ENCODE measurements at places on chromosomes 16 and 17.

DNA sequence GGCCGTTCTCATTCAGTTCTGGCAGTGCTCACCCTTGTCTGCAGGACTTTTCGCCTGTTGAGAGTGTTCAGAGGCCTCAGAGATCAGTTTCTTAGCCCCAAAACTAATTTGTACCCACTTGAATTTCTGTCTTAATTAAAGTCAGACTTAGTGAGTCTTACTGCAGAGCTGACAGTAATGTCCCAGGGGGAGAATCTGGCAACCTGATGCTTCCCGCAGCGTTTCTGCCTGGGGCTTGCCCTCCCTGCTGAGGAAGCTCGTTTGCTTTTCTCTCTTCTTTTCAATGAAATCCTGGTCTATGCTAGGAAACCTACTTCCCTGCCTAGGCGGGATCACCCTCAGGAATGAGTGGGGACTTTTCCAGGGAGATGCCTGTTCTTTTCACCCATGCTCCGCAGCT is 25.3 kb downstream of the DBNDD1 start:
- DNase-seq: no peak

- no peak for DNase-seq
These were observed 50.5 kb upstream of the ZNF750 start for GRCh38 chr17:82890339-82890730.

GRCh38 chr17:42898147-42898811 is 2.3 kb upstream of the G6PC1 start:
- no peak for DNase-seq

DNA sequence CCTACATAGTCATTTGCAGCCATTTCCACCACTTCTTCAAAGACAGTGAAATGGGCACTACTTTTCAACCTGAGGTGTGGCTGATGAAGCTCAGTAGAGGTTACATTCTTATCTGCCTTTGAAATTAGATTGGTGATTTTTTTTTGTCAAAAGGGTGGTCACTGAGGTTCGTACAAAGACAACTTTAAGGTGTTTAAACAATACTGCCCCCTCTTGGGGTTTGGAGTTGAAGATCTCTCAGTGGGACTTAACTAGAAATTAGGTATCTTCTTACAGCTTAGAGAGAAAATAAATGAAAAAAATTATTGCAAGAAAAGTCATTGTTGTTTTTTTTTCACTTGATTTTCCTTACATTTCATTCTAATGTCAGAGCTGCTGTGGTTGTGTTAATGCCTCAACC is 713.2 kb downstream of the CDH11 start:
- no peak for DNase-seq

DNA sequence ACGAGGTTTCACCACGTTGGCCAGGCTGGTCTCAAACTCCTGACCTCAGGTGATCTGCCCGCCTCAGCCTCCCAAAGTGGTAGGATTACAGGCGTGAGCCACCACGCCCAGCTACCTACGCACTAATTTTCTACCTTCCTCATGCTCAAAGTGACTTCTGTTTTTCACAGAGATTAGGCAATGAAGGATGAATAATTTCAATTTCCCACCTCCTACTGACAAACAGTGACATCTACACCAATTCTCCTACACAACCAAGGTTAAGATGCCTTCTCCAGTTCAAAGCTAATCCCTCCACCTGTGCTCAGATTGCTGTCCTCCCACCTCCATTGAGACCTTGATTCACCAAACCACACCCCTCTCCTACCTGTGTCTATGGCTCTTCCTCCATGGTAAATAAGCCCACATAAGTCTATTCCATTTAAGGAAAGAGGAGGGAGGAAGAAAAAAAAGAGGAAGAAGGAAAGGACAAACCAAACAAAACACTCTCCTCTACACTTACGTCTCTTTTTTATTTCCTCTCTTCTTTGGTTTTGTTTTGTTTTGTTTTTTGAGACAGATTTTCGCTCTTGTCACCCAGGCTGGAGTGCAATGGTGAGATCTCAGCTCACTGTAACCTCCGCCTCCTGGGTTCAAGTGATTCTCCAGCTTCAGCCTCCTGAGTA is 5.5 kb upstream of the MED11 start:
- no peak for DNase-seq

GRCh38 chr17:76635039-76635438 is 8.5 kb downstream of the ST6GALNAC1 start:
- no peak for DNase-seq

- DNase-seq: no peak
These were observed 589 bp upstream of the FBF1 start for GRCh38 chr17:75941442-75941819.

DNA sequence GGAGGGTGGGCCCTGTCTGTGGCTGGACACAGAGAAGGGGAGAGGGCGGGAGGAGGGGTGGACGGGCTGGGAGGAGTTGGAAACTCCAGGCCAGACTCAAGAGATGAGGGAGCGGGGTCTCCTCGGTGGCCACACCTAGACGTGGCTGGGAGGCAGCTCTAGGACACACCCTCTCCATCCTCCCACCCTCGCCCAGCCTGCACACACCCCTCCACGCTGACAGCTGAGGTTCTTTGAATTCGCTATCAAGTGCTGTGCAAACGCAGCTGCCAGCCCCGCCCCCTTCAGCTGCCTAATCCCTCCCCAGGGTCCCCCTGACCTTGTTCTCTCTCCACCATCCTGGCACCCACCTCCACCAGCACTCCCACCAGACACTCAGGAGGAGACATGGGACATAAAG is 48.7 kb downstream of the DNAH17 start:
- no peak for DNase-seq

- no peak for DNase-seq
These were observed 10.3 kb upstream of the RPL38 start for GRCh38 chr17:74192950-74193781.

GRCh38 chr16:80125677-80126076 is 415.1 kb upstream of the DYNLRB2 start:
- no peak for DNase-seq

DNA sequence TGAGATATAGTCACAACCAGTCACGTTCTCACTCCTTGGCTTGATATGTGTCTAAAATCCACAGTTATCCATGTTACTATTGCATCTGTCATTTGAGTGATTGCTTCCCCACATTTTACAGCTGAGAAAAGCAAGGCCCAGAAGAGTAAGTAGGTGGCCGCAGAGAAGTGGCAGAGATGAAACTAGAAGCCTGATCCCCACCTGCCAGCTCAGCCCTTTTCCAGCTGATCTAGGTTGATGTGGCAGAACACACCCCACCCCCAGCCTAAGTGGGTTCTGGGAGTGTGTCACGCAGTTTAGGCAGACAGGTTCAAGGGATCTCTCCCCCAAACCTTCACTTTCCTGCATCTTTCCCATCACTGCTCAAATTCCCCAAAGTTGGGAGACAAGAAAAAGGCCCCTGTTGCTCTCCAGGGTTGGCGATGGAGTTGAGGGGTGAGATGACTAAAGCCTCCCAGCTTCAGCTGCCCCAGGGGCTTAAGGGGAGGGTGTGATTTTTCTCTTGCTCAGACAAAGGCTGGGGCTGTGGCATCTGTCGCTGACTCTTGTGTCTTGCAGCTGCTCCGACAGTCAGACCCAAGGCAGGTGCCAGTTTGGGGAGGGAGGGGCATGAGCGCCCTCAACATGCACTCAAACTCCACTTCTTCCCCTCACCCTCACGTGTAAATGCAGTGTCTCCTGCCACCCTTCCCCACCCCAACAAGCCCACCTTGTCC is 48.9 kb upstream of the LHX1 start:
- DNase-seq: no peak

DNA sequence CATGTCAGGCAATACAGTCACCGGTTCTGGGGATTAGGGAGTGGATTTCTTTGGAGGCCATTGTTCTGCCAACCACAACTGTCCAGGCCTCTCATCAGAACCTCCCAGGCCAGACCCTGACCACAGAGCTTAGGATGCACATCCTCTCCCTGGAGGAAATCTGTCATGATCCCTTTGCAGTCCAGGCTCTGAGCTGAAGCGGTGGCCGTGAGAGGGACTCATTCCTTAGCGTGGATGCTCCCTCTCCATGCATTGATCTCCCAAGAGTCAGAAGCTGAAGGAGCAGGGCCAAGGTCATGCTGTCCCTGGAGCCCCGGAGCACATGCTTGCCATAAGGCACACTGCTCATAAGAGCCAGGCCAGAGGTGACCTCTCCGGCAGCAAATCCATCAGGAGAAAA is 181.4 kb downstream of the COPRS start:
- no peak for DNase-seq

- peak; percentile 68 for DNase-seq
These were observed 2.3 kb downstream of the SLFN5 start for GRCh38 chr17:35245196-35245486.

- no peak for DNase-seq
These were observed 3.2 kb upstream of the C1QTNF1 start for GRCh38 chr17:79020631-79021301.

DNA sequence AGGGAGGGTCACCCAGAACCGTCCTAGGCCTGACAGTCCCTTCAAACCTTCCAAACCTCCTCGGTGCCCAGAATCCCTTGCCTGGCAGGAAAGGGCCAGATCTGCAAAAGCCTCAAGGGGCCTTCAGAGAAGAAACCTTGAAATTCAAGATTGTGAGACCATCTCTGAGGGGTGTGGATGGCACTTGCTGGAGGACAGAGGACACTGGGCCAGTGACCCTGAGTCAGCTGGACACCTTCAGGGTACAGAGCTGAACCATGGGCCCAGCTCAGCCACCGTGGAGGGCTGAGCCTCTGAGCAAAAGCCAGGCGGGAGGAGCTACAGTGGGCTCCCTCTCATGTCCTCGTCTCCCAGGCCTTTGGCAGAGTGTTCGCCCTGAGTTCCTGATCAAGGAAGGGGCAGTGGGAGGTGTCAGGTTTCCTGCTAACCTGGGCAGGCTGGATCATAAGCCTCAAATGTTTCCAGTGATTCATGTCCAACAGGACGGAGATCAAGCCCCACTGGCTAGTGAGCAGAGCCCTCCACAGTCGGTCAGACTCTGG is 3.0 kb downstream of the PDILT start:
- no peak for DNase-seq

DNA sequence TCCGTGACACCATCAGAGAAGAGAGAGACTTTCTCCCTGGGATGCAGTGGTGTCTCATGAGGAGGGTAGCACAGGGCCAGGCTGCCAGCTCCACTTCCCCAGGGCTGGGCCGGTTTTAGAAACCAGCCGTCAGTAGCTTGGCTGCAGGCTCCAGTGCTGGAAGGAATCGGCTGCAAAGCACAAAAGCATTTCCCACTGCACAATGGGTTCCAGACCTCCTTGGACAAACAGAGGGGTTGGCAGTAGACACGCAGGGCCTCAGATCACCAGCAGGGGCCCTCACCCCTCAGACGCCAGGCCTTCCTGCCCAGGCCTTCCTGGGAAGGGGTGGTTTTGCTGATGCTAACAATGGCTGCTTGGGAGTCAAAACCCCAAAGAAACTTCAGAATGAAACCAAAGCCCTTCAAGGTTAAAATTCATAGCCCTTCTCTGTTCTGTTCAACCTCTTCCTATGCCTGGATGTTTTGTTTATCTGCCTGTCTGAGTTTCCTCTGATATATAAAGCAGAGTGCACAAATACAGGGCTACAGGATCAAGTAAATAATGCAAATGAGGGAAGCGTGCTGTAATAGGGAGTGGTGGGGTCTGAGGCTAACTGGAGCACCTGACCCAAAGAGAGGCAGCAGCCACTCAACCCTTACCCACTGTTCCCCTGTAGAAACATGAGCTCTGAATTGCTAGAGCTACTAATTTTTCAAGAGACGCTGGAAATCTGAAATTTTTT is 26.2 kb downstream of the TEKT5 start:
- no peak for DNase-seq

DNA sequence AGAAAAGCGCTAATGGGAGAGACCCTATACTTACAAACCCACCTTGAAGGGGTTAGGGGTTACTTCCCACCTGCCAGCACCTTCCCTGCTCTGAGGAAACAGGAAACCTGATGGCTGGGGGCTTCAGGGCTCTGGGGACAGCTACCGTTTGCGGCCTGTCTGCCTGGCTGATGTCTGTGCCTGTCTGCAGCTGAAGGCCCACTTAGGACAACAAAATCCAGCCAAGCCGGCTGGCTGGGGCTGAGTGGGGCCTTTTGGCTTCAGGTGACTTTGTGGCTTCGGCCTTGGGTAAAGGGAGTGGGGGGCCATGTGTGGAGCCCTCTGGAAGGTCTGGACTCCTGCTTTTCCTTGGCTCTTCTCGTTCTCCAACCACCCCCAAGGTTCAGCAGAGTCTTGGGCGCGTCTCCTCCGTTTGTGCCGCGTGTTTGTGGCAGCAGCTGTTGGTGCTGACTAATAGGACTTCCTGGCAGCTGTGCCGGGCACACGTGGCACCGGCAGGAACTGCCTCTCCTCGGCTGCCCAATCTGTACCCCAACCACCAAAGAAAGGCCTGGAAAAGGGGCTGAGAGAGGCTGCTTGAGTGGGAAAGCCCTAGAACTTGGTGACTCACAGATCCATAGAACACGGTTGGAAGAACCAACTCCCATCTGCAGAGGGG is 186.7 kb downstream of the MSI2 start:
- no peak for DNase-seq

GRCh38 chr17:49108318-49108717 is 24.3 kb upstream of the B4GALNT2 start:
- DNase-seq: no peak

GRCh38 chr17:37221865-37222264 is 153.9 kb upstream of the C17orf78 start:
- DNase-seq: no peak

DNA sequence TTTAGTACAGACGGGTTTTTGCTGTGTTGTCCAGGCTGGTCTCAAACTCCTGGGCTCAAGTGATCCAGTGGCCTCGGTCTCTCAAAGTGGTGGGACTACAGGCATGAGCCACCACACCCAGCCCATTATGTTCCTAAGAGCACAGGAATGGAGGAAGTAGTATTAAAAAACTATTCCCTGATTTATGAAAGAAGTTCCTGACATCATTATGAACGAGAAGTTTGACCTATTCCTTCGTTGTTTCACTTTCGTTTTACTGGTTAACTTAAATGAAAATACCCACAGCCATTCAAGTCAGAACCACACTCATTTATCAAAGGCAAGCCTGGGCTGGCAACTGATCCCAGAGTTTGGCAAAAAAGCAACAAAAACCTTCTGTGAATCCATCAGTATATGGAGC is 13.5 kb upstream of the CBX4 start:
- DNase-seq: no peak

GRCh38 chr17:72846399-72846798 is 246.1 kb downstream of the SLC39A11 start:
- DNase-seq: no peak

DNA sequence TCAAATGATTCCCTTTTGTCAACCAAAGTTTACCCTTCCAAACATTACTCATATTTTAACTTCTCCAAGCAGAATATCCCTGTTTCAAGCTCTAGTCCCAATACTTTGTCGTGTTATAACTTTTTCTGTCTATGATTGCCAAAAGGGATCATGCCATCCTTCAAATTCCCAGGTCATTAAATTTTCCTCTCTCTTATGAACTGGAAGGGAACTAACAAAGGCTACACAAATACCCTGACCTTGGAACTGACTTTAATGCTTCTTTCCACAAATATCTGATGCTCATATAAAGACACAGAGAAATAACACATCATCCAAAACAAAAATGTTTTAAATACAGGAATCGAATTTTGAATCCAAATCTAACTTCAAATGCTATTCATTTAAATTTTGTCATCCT is 1352.7 kb downstream of the CDH11 start:
- DNase-seq: no peak

GRCh38 chr17:42109086-42109485 is 3.4 kb downstream of the DHX58 start:
- DNase-seq: no peak

Measured in HCT116 (cell line).